ENCODE measurements at places on chromosomes 2 and 18.

GRCh38 chr18:8952174-8952573 is 150.3 kb upstream of the NDUFV2 start:
- DNase-seq: no peak

- no peak for DNase-seq
These were observed 257.9 kb upstream of the ATP5MC3 start for GRCh38 chr2:175439416-175439815.

DNA sequence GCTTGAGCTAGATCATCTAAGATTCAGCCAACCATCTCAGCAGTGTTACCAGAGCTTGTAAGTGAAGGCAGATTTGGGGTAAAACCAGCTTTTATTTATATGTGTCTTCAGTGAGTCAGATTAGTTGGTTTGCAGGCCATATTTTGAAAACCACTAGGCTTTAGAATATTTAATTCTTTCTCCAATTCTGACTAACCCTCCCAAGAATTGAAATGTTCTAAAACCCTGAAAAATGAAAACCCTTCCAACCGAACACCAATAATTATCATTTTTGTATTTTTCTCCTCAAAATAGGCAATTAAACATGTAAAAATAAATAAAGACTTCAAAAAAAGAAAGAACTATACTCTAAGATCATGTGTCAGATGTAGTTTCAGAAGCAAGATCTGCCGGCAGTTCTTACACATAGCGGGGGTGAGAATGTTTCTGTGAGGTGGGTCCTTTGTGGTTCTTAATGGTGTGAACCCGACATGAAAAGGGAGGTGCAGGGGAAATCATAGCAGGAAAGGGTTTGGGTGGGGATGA is 14.2 kb downstream of the PLEK start:
- DNase-seq: no peak

DNA sequence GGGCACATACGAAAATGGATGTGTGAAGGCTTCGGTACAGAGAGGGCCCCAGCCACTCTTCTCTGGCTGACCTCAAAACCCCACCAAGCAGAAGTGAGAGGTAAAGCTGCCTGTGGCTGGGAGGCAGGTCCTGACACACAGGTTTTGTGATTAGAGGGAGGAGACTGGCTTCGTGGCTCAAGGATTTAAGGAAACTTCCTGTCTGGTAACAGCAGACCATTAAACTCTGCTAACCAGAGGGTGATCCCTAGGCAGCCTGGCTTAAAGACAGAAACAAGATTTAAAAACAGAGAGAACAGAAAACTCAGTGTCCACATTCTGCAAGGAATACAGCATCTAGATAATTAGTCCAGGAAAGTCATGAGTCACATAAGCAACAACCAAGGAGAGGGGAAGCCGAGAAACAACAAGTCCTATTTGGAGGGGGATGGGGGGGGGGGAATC is 101.9 kb downstream of the NFATC1 start:
- no peak for DNase-seq

DNA sequence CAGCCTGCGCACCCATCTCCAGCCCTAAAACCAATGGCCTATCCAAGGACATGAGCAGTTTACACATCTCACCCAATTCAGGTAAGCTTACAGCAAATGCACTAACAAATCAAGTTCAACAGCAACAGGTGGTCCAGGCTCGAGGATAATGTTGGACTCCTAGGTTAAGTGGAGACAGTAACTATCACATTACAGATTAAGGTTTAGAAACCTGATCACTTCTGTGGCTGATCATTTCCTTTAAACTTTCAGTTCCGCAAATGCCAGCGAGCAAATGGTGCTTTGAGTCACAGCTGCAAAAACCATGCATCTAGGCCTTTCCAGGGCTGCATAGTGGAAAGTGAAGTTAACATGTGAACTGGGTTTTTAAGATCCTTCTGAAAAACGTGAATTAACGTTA is 259.4 kb downstream of the GBX2 start:
- DNase-seq: no peak

- DNase-seq: no peak
These were observed 687.9 kb downstream of the CCDC85A start for GRCh38 chr2:56871644-56872043.

DNA sequence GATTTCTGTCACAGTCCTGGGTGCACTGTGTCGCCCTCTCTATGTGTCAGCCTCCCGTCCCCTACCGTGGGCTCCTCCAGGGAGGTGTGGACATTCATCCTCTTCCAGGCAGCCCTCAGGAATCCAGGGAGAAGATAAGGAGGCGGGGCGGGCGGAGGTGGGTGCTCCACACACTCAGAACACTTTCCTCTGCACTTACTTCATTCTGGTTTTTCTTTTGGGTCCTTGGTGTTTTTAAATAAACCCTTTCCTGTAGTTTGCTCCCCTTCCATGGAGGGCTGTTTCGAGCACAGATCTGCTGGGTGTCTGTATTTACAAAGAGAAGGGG is 183.9 kb downstream of the FAM210A start:
- no peak for DNase-seq

GRCh38 chr2:71570511-71570910 is 117.2 kb downstream of the DYSF start:
- DNase-seq: no peak

DNA sequence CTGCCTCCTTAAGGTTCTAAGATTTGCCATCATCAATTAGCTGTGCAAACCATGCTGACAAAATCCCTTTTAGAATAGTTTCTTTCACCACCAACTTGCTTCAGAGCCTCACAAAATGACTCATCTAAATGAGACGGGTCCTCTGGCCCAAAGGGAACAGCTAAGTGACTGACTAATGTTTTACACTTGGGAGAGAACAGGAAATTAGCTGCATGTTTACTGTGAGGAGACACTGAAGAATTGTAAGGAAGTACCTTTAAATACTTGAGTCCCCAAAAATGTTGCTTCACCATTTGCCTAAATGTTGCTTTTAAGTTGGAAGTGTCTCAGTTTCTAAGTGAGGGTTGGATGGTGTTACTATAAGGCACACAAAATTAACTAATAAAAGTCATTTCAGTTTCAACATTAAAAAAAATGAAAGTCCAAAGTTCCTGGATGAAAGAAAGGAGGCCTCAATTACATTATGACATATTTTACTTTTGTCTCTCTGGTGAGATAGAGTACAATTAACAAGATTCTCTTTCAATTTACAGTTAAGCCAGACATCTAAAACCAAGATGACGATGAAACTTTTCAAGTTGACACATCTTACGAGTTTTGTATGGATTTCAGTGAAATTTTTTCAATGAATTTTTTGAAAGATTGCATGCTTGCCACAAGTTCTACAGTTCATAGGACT is 229.1 kb upstream of the FN1 start:
- DNase-seq: no peak

GRCh38 chr2:156695020-156695419 is 258.8 kb downstream of the GPD2 start:
- DNase-seq: no peak

All from T-helper 2 cell (primary cell).